Prostate gland (tissue), 2 donors: ENCODE measurements at places on chromosomes 16 and 17. TPM values are rescaled to one million over a fixed set of nuclear protein-coding genes. Genes with fewer than 3 reads are reported as not detected.

DNA sequence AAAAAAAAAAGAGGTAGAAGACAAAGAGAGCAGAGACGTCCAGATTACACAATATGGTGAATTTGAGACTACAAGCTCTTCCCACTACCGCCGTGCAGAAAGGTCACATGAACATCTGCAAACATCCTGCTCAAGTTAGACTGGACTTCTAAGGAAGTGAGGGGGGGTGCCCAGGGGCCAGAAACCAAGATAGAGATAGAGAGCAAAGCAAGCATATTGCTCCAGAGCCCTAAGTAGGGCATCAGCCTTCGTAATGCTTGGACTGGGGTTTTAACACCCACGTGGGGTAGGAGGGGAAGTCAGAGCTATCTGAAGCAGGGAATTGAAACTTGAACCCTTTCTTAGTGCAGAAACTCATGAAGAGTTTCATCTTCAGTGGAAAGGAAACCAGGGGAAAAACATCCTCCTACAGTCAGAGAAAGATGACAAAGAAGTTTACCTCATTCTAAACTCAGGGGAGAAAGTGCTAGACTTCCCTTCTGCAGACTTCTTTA lies 8.7 kb downstream of the CLEC19A start:
- DNase-seq = peak; percentile 36

DNA sequence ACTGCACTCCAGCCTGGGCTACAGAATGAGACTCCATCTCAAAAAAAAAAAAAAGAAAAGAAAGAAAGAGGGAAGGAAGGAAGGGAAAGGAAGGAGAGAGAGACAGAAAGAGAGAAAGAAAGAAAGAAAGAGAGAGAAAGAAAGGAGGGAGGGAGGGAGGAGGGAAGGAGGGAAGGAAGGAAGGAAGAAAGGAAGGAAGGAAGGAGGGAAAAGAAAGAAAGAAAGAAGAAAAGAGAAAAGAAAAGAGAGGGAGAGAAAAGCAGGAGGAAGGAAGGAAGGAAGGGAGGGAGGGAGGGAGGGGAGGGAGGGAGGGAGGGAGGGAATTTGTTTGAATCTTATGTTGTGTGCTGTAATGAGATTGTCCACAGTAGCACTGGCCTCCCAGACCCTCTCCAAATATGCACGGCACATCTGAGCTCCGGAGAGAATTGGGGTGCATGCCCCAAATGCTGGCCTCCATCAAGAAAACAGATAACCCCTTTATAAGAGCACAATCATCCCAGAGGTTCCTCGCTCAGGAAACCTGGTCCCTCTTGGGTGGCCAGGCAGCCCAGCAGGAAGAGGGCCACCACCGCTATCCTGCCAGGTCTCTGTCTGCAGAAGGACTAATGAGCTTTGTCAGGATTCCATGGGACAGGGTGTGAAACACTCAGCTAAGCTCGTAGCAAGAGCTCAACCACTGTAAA lies 8.8 kb upstream of the EIF1 start:
- no peak for DNase-seq

The KAT2A gene
- 90.1 TPM for total RNA-seq

The CRYBA1 gene
- total RNA-seq = not detected

The ZNF423 gene
- total RNA-seq = 22.7 TPM
